Activated T-cell treated with anti-CD3 and anti-CD28 coated beads for 48 hours (primary cell): ENCODE measurements at places on chromosomes 1 and 21.

- DNase-seq, result no peak
Measured at GRCh38 chr1:219299420-219299819, 125.7 kb downstream of the LYPLAL1 start.

GRCh38 chr1:109185357-109185756 lies 28.4 kb upstream of the SARS1 start:
- no peak for DNase-seq

- no peak for DNase-seq
Measured at GRCh38 chr1:55262822-55263221, 47.7 kb upstream of the USP24 start.

GRCh38 chr1:244730153-244730933 lies 77.4 kb downstream of the DESI2 start:
- DNase-seq, result peak; percentile 24

DNA sequence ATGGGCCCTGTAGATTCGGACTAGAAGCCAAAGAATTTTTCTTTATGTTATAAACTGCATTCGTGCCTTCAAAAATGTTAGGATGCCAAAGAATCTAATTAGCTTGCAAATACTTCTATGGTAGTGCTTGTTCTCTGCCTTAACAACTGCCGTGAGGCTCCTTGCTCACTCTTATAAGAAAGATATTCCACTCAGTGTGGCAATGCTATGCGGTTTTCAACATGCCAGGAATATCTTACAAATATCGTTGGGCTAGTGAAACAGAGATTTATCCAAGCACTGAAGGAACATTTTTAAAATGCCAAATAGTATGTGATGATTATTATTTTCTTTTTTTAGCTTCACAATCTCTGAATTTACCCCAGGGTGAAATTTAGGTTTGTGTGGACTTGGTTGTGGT lies 198.2 kb downstream of the GREM2 start:
- DNase-seq, result no peak

- DNase-seq, result peak; percentile 67
Measured at GRCh38 chr1:198156745-198157240, at the start of gene NEK7. Gene NEK7 (plus strand): TSS chr1:198156998. CDS start chr1:198232581, 75,583 bp downstream.

DNA sequence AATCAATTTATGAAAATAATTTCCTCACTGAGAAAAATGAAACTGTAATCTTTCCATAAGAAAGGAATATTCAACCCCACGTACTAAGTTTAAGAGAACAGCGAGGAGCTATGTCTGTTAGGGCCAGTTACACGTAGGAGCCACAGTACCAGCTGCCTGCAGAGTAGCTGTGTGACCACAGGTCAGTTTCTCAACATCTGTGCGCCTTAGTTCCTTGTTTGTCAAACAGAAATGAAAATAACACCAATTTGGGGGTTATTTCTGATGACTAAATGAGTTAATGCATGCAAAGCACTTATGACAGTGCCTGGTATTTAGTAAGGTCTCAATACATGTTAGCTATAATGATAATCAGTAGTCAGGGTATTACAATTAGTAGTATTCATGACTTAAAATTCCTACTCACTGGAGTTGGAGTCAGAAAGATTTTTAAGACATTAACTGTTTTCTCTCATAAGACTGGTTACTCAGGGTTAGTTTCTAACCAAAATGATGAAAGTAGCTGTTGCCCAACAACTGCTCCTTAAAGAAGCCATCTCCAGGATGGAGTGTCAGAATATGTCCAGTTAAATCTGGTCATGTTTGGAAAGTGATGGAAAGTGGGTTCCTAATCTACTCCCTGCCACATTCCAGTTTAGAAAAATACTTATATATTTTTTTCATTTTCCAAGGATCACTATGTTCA lies 85.8 kb upstream of the ZNF648 start:
- no peak for DNase-seq

DNA sequence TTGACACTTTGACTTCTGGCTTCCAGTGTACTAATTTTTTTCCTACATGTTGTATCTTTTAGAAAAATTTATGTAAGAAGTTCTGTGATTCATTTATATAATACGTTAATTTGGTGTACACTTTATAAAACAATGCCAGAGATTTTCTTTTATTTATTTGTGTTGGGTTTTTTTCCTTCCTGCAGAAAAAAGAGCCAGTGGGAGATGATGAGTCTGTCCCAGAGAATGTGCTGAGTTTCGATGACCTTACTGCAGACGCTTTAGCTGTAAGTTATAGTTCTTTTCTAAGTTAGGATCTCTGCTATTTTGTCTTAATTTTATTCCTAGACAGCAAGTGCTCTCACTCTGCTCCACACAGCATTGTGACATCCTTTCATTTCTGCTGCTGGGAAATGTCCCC lies 14.4 kb downstream of the SARS1 start:
- DNase-seq, result no peak

DNA sequence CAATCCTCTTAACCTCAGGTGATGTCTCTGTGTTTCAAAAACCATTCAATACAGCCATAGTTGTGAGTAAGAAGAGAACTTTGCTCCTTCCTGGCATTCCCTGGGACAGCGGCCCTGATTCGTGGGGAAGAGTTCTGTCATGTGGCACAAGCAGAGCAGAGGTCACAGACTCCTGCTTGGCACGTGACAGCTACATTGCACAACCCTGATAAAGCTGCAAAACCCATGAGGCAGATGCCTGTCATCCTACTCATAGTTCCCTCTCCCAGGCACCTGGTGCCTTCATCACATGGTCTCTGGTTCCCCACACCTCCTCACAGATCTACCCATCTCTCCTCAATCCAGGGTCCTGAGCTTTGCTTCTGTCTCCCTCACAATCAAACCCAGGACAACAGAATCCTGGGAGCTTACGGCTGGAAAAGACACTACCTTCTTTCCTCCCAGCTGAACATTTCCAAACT lies 70.8 kb downstream of the PLPP3 start:
- no peak for DNase-seq

GRCh38 chr1:94623560-94624148 lies 82.1 kb upstream of the F3 start:
- no peak for DNase-seq

GRCh38 chr1:174964972-174965361 lies 34.8 kb upstream of the CACYBP start:
- DNase-seq, result no peak

DNA sequence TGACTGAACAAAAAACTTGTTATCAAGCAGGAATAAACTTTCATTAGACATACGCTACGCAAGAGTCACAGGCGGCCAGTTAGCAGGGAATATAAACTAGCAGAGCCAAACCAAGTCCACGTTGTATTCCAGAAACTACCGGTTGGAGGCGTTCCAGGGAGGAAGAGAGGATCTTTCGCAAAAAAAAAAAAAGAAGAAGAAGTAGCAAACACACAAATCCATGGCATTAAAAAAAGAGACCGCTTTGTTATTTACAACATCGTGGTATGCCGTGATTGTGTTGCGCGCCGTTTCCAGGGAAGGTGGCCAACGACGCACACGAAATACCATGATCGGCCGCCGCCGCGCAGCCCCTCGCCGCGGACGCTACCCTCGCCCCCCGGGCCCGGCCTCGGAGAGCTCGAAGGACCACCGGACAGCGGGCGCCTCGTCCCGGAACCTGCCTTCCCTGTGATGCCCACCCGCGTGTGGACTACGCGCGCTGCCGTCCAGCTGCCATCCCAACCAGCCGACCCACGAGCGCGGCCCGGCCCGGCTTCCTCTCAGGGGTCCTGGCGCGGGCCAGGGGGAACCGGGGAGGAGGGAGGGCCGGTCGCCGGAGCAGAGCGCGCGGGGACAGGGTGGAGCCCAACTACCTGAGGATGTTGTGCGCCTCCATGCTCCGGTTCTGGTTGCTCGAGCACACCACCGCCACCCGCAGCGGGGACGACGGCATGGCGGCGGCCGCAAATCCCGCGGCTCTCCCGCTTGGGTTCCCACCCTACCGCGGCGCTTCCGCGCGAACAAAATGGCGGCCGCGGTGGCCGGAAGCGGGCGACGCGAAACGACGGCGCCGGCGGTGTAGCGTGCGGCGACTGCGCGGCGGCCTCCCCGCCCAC lies 581 bp downstream of the SSU72 start:
- DNase-seq, result no peak

- no peak for DNase-seq
Measured at GRCh38 chr1:165647970-165648369, 16.9 kb downstream of the MGST3 start.

DNA sequence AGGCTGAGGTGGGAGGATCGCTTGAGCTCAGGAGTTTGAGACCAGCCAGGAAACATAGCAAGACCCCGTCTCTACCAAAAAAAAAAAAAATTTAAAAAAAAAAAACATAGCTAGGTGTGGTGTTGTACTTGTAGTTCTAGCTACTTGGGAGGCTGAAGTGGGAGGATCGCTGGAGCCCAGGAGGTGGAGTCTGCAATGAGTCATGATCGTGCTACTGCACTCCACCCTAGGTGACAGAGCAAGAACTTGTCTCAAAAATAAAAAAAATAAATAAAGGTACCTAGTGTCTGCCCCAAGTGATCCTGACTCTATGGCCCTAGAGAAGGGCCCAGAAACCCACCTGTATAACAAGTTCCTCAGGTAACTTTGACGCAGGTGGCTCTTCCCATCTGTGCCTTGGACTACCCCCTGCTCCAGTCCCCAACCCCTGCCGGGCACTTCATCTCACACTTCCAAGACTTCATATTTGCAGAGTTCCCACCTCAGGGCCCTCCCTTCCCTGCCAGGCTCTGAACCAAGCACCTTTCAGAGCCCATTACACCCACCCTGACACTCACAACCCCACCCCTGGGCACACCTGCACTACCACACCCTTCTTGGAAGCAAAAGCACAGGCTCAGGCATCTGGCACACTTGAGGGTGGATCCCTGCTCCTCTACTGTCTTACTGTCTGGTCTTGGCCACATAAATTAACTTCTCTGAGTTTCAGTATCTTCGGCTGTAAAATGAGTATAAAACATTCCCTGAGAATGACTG lies 80.2 kb upstream of the KLHDC7A start:
- no peak for DNase-seq

GRCh38 chr1:24586970-24587820 lies 31.3 kb downstream of the NCMAP start:
- no peak for DNase-seq

DNA sequence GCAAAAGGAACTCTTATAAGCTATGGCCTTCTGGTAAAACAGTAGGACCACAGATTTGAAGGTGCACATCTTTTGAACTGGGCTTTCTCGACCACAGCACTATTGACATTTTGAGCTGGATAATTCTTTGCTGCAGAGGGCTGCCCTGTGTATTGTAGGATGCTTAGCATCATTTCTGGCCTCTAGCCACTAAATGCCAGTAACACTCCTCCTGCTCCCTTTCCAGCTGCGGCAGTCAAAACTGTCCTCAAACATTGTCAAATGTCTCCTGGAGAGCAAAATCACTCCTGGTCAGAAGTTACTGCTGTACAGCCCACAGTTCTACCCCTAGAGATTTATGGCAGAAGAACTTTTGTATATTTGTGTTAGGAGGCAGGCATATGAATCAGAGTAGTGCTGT lies 836.7 kb downstream of the PLA2G4A start:
- no peak for DNase-seq

DNA sequence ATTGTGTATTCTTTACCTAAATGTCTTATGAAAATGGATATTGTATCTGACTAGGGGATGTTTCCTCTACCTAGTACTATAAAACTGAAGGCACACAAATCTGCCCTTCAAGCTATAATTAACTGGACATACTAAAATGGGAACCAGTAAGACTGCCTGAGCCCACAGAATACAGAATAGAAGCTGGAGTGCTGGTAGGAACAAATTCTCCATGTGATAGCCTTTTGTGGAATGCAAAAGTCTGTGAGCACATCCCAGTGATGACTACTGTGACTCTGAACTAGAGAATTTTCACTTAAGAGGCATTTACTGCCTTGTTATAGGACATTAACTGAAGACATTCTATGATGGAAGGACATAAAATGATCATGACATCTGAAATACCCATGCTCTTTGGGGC lies 30.3 kb downstream of the KIFAP3 start:
- no peak for DNase-seq

DNA sequence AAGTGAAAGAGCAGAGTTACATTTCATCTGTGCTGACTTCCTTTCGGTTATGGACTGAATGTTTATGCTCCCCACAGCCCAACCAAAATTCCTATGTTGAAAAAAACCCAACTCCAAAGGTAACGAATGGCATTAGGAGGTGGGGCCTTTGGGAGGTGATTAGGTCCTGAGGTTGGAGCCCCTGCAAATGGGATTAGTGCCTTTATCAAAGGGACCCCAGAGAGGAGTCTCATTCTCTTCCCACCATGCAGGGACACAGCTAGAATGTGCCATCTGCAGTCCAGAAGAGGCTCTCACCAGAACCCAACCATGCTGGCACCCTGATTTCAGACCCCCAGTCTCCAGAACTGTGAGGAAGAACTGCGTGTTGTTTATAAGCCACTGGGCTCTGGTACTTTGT lies 199.3 kb downstream of the TOMM20 start:
- no peak for DNase-seq

- DNase-seq, result no peak
Measured at GRCh38 chr1:106344494-106344893, 712.0 kb upstream of the PRMT6 start.

DNA sequence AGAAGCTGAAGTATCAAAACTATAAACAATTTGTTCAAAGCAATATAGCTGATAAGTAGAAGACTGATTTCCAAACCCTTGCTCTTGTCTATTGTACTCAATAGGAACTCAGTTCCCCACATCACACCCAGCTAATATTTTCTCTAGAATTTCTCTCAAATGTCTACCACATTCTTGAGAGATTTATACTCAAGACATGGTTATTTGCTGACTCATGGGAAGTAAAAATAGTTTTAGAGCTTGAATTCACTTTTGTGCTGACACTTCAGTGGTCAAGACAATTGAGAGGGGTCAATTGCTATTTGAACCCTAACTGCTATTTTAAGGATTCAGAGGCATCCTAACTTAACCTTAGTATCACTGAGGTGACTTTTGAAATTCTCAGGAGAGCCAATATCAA lies 99.0 kb downstream of the TNNI3K start:
- no peak for DNase-seq

GRCh38 chr1:101086783-101087182 lies 61.2 kb upstream of the DPH5 start:
- no peak for DNase-seq

GRCh38 chr1:54559771-54560231 lies 11.8 kb downstream of the ACOT11 start:
- no peak for DNase-seq

DNA sequence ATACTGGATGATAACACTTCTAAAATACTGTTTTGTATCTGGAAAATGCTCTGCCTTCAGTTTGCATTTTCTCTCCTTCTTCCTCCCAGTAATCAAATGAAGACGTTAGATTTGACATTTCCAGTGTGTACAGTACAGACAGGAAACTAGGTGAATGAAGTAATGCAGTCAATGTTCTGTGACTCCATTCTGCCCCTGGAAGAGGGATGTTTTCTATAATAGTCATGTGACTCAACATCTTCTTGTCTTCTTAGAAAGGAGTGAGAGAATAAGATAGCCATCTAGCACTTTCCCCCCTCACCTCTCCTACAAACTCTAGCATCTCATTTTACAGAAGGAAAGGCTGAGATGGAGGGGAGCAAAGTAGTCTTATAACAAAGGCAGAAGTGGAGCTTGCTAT lies 77.6 kb downstream of the DDR2 start:
- DNase-seq, result no peak

- no peak for DNase-seq
Measured at GRCh38 chr1:210250665-210250997, 18.0 kb downstream of the SERTAD4 start.
